ENCODE measurements at places on chromosomes 7 and 10. TPM values are rescaled to one million over a fixed set of nuclear protein-coding genes. Genes with fewer than 3 reads are reported as not detected.

The SORCS1 gene
- 0.76 TPM for total RNA-seq

The MMP21 gene
- 0.13 TPM for total RNA-seq

The PDSS1 gene
- 5.2 TPM for total RNA-seq

The SFXN3 gene
- total RNA-seq = 51.6 TPM

DNA sequence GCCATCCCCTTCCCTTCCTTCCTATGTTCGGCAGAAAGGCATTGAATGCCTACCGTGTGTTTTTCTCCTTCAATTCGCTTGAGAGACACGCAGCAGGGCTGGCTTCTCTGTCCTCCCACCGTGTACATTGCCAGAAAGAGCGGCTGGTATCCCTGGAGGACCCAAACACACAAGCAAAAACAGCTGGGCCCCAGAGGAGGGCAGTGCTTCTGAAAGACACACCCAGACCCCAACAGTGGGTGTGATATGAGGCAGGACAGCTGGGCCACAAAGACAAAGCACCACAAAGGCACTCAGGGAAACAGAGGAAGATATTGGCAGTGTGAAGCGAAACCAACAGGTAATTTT is 133.1 kb upstream of the SH2B2 start:
- no peak overlapping the region for H3K27ac ChIP-seq
- H3K4me1 ChIP-seq = no peaks in the 10 kb centered on the region
- DNase-seq = no peak

- no peaks in the 10 kb centered on the region for H3K27me3 ChIP-seq
- H3K4me1 ChIP-seq = peaks cover 5% of the 10 kb centered on the region
- no peak overlapping the region for H3K27ac ChIP-seq
- H3K36me3 ChIP-seq = no peaks in the 10 kb centered on the region
- peak; percentile 75 for DNase-seq
These were observed 3.5 kb upstream of the ZNF467 start for GRCh38 chr7:149776848-149777407.

DNA sequence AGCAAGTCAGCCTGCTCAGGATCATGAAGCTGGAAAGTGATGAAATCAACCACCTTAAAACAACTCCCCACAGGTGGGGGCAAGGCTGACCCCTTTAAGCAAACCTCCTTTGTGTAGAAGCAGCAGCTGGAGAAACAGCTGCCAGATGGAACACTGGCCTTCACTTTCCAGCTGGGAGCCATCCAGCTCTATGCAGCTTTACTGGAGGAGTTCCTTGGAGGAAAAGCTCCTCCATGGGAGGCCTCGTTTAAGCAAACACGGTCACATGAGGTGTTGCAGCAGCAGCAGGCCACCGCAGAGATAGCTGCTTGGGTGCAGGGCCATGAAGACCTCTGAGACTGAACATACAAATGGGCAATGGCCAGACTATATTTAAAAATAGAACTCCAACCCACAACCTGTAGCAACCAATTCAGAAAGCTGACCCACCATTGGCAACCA is 13.0 kb upstream of the DLG5 start:
- no peaks in the 10 kb centered on the region for H3K27me3 ChIP-seq
- H3K4me3 ChIP-seq = no peak overlapping the region
- no peaks in the 10 kb centered on the region for H3K4me1 ChIP-seq

GRCh38 chr10:104601166-104601565 is 39.9 kb upstream of the SORCS3 start:
- no peaks in the 10 kb centered on the region for H3K36me3 ChIP-seq
- H3K4me3 ChIP-seq = no peak overlapping the region
- DNase-seq = no peak
- H3K27me3 ChIP-seq = no peaks in the 10 kb centered on the region

GRCh38 chr7:134919240-134919641 is 67.1 kb upstream of the AGBL3 start:
- H3K27ac ChIP-seq = no peak overlapping the region
- H3K27me3 ChIP-seq = no peaks in the 10 kb centered on the region
- no peaks in the 10 kb centered on the region for H3K36me3 ChIP-seq
- H3K4me3 ChIP-seq = no peak overlapping the region
- DNase-seq = no peak

GRCh38 chr10:101221549-101221948 is 7.7 kb downstream of the LBX1 start:
- peaks cover 82% of the 10 kb centered on the region for H3K27me3 ChIP-seq
- no peaks in the 10 kb centered on the region for H3K36me3 ChIP-seq
- no peaks in the 10 kb centered on the region for H3K4me1 ChIP-seq
- DNase-seq = no peak
- H3K27ac ChIP-seq = no peak overlapping the region

All from kidney (tissue), 22 donors.